Islet precursor cell (in vitro differentiated cells): ENCODE measurements at places on chromosomes 7 and 10.

GRCh38 chr10:10490581-10490980 is 527.1 kb upstream of the CELF2 start:
- no peak for DNase-seq

GRCh38 chr7:33841705-33842129 is 63.6 kb upstream of the BMPER start:
- DNase-seq: no peak

DNA sequence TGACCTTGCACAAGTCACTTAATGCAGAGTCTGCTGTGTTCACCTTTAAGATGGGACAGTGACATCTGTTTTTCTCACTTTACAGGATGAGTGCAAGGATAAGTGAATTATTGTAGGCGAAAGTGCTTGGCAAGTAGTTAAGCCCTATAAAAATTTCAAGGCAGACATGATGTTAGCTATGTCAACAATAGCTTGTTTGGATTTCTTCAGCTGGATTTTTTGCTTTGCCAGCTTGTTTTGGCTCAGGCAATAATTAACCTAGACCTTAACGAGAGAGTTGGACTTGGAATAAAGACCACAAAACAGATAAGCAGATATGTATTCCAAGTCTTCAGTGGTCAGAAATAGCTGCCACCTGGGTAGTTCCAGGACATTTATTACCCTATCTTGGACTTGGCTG is 255.2 kb downstream of the ARL4A start:
- no peak for DNase-seq

GRCh38 chr7:26724795-26725194 is 139.6 kb downstream of the SKAP2 start:
- no peak for DNase-seq
